ENCODE measurements at places on chromosomes 2 and 18.

DNA sequence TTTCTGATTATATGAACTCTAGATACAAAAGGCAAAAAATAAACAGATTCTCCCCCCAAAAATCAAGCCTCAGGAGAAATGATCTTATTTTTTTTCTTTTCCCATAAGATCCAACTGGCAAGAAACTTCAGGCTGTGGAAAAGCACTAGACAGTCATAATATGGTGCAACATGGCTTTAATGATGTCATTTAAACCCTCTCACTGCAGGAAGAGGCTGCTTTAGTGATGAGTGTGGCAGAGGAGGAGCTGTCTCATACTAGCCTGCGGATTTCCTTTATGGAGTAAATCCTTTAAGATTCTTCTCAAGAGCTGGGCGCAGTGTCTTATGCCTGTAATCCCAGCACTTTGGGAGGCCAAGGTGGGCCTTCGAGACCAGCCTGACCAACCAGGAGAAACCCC is 83.3 kb upstream of the CD28 start:
- no peak for DNase-seq

- DNase-seq: no peak
Measured at GRCh38 chr2:203733684-203734083, 27.2 kb downstream of the CD28 start.

- no peak for DNase-seq
Measured at GRCh38 chr2:128413718-128414341, 95.2 kb upstream of the HS6ST1 start.

DNA sequence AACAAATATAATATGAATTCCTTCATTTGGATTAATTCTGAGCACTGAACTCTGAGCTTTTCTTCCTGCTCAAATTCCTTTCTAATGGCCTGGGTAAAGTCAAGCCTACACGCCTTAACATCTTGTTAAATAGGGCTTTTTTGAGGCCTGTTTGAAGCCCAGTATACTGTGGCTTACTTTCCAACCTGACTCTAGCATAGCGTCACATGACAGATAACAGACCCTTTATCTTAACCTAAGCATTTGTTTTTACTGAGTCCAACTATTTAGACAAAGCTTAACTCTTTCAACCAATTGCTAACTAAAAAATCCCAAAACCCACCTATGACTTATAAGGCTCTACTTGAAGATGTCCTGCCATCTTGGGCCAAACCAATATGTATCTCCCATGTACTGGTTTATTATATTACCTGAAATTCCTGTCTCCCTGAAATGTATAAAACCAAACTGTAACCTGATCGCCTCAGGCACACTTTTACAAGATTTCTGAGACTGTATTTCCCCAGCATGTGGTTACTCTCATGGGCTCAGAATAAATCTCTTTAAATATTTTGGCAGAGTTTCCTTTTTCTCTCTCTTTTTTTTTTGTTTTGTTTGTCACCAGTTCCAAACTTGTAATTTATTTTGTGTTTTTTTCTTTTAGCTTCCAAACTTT is 271.1 kb upstream of the VWC2L start:
- no peak for DNase-seq

- no peak for DNase-seq
Measured at GRCh38 chr2:167191588-167191987, 303.3 kb downstream of the XIRP2 start.

- DNase-seq: no peak
Measured at GRCh38 chr2:229749779-229750178, 35.4 kb upstream of the DNER start.

GRCh38 chr2:207692206-207693065 is 19.0 kb upstream of the CCNYL1 start:
- peak; percentile 69 for DNase-seq

GRCh38 chr2:28401948-28402550 is 9.4 kb downstream of the FOSL2 start:
- no peak for DNase-seq

DNA sequence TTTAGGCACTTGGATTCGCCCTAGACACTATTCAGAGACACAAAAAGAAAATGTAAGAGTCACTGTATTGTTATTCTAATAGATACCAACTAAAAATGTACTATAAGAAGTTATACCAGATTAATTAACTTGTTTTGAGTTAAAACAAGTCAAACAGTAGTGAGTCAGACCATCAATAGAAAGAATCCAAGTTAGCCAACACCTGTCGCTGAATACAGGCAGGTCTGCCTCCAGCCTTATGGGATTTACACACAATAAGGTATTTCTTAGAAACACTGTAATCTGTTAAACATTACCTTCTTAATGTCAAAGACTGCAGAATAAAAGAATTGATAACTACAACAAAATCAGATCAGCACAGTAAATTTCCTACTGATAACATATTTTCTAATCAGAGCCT is 181.4 kb downstream of the DYM start:
- DNase-seq: no peak

GRCh38 chr2:42771546-42772153 is 7.7 kb upstream of the OXER1 start:
- DNase-seq: no peak

- no peak for DNase-seq
Measured at GRCh38 chr2:30994227-30995056, 143.8 kb downstream of the GALNT14 start.

GRCh38 chr2:167689444-167689843 is 558.0 kb downstream of the STK39 start:
- DNase-seq: no peak

DNA sequence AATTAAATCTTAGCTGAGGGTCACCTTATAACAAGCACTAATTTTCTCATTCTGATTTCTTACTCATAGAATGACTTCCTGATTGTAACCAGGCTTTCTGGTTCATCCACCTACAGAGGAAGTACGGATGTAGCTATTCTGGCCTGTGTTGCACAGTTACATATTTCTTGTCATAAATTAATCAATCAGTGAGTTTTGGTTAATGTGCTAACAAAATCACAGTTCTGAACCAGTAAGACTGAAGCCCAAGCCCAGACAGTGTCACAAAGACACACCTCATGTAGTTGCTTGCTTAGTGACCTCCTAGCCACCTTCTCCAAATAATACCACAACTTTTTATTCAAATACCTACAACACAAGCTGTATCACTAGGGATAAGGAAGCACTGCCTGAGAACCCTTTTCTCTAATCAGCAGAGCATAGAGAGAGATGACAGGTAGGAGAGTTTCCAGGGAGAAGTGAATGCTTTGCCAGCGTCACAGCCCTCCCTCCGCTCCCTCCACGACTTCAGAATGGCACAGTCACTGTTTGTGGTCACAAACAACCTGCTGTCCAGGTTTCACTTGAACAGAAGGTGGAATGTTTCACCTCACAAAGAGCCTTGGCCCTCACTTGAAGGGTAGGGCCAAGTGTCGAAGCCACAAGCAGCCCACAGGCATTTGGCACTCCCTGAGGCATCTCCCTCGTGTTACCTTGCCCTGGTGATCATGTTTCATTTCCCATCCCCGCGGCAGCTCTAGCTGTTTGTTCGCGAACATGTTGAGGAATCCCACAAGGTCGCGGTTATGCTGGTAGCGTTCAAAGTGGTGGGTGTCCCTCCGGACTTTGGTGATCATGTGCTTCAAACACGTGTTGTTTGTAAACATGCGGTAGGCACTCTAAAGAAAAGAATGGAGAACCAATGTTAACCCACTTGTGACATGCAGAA is 120.8 kb upstream of the STK17B start:
- no peak for DNase-seq

DNA sequence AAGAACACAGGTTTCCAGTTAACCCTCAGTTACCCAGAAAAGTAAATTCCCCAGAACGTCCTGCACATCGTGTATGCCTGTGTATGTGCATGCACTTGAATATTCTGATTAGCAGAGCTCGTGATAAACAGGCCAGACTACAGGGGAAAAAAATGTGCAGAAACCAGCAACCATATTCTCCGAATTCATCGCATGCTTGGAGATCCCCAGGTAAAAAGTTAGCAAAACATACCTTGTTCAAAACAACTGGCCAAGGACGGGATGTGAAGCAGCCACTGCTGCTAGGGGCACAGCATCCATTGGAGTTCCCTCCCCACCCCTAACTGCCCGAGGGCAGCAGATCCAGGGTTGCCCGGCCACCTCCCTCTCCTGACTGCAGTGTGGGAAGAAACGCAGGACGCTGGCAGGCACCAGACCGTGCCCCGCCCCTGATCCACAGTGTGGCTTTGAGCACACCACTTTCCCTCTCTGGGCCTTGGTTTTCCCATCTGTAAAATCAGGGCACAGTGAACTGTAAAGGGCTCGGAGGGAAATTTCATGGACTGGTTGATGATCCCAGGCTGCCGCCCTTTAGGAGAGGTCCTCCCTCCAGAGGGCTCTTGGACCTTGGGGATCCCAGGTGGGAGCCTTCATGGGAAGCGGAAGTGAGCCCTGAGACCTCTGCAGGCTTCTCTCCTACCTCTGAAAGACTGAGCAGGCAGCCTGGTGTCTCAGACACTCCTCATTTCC is 11.9 kb upstream of the ARID5A start:
- no peak for DNase-seq

- DNase-seq: no peak
Measured at GRCh38 chr2:181679544-181679979, 755 bp downstream of the NEUROD1 start.

DNA sequence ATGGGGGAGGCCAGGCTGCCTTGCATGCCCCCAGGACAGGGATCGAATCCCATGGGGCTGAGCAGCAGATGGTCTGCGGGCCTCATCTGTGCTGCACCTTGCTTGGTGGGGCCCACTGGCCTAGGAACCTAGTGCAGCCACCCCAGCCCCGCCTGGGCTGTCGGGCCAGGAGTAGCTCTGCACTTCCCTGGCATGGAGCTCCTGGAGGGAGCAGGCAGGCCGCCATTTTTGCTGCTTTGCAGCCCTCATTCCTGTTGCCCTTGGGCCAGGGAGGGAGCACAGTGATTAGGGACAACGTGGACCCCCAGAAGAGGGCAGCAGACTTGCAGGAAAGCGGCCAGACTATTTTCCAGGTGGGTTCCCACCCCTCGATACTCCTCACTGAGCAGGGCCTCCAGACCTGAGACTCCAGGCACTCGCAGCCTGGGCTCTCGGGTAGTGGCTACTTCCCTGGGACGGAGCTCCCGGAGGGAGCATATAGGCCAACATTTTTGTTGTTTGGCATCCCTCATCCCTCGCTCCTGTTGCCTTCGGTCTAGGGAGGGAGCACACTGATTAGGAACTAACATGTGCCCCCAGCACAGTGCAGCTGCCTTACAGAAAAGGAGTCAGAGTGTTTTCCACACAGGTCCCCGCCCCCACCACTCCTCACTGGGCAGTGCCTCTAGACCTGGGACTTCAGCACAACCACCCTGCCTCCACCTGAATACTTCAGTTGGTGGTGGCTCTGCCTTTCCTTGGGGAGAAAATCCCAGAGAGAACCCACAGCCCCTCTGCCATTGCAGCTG is 99.5 kb downstream of the MAIP1 start:
- no peak for DNase-seq

Measured in CD4-positive, alpha-beta T cell treated with Interleukin-6 for 4 hours (primary cell).